ENCODE measurements at places on chromosomes 16 and 17.

- DNase-seq: no peak
Observed at GRCh38 chr17:56908001-56908542, 5.8 kb downstream of the TRIM25 start.

- DNase-seq: no peak
Observed at GRCh38 chr17:52276381-52277008, 118.0 kb upstream of the CA10 start.

- DNase-seq: no peak
Observed at GRCh38 chr17:64741038-64741641, 79.0 kb upstream of the SMURF2 start.

- no peak for DNase-seq
Observed at GRCh38 chr17:9670596-9670995, 25.3 kb downstream of the USP43 start.

GRCh38 chr16:78695391-78695790 lies 595.9 kb downstream of the WWOX start:
- DNase-seq: no peak

All from cortex of kidney (tissue), 1 donor.